Kidney capillary endothelial cell (primary cell): ENCODE measurements at places on chromosomes 11 and 22.
A peak's percentile ranks its signal among the peaks of the same experiment; 100 is the strongest.

DNA sequence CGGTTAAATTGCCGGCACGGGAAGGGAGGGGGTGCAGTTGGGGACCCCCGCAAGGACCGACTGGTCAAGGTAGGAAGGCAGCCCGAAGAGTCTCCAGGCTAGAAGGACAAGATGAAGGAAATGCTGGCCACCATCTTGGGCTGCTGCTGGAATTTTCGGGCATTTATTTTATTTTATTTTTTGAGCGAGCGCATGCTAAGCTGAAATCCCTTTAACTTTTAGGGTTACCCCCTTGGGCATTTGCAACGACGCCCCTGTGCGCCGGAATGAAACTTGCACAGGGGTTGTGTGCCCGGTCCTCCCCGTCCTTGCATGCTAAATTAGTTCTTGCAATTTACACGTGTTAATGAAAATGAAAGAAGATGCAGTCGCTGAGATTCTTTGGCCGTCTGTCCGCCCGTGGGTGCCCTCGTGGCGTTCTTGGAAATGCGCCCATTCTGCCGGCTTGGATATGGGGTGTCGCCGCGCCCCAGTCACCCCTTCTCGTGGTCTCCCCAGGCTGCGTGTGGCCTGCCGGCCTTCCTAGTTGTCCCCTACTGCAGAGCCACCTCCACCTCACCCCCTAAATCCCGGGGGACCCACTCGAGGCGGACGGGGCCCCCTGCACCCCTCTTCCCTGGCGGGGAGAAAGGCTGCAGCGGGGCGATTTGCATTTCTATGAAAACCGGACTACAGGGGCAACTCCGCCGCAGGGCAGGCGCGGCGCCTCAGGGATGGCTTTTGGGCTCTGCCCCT lies 529 bp upstream of the CCND1 start:
- peak; percentile 44 for DNase-seq

- DNase-seq: peak; percentile 40
Observed at GRCh38 chr11:69292221-69292648, 1.7 kb upstream of the MYEOV start.

DNA sequence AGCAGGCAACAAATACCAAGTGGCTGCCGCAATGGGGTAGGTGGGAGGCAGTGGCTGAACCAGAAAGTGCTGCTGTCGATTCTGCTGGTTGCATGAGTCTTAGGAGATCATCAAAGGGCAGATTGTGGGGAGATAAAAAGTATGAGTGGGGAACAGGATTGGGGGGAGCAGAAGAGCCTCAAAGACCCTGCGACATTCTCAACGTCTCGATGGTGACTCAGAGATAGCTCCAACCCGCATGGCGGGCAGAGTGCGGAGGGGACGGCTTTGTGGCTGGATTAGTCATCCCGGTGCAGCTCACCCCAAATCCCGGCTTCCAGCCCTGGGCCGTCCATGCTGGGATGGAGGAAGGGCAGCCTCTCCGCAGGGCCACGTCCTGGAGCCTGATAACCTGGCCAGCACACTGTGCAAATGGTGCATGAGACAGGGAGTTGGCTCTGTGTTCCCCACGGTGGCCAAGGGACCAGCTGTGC lies 11.6 kb upstream of the RTN4R start:
- DNase-seq: no peak

GRCh38 chr11:12653729-12654128 lies 20.5 kb upstream of the TEAD1 start:
- no peak for DNase-seq

DNA sequence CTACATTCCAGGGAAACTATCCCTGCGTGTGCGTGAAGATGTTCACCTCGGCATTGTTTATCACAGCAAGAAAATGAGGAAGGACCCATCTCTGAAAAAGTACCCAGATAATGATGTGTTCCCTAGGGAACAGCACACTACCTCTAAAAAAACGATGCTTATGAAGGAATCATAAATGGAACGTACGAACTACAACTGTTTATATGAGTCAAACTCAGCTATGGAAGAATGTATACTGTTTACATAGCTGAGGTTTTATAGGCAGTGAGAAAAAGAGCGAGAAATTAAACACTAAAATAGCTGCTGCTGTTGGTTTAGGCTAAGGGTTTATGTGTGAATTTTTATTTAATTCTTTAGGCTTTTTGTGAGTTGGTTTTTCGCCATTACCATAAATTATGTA lies 48.9 kb downstream of the APOL1 start:
- DNase-seq: no peak

DNA sequence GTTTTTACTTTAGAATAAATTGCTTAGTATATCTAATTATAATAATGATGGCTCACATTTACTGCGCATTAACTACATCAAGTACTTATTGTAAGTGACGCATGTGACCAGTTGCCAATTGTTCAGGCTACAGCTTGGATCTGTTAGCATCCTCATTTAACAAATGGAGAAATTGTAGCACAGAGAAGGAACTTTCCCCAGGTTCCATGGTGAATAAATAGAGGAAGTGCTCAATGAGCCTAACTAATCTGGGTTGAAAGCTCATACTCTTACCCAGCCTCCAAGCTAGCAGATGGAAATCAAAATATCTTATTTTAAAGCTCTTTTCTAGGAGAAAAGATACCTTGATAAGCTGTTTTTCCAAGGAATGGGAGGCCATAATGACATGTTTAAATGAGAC lies 19.8 kb downstream of the MMP27 start:
- no peak for DNase-seq

DNA sequence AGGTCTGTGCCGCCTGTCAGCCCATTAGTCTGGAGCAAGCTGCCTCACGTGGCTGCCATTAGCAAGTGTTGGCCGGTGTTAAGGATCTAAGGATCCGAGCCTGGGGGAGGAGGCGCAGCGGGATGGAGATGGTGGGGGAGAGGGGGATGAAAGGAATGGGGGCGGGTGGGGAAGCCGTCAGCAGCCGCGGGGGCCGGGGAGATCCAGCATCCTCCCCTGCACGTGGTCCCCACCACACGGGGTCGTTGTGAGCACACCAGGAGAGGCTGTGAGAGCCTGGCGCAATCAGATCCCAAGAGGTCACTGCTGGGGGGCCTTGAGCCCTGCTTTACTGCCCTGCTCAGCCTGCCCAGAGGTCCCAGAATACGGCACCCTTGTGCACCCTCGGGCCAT lies 7.3 kb downstream of the CABP7 start:
- peak; percentile 17 for DNase-seq

DNA sequence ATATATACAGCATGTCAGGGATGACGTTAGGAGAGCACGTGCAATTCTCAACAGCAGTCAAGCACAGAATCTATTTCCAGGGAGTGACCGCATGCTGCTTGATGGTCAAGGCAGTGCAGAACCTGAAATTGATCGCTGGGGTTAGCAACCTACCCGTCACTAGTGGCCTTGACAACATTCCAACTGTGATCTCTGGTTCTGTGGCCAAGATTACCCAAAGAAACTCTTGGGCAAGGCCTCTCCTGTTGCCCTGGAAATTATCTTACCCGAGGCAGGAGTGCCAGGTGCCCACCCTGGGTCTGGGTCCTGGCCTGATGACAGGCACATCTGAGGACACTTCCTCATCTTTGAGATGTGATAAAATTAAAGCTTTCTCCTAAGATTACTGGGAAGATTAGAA lies 2.2 kb downstream of the TM7SF2 start:
- DNase-seq: no peak

- no peak for DNase-seq
Observed at GRCh38 chr22:19626042-19626587, 88.2 kb upstream of the SEPTIN5 start.

DNA sequence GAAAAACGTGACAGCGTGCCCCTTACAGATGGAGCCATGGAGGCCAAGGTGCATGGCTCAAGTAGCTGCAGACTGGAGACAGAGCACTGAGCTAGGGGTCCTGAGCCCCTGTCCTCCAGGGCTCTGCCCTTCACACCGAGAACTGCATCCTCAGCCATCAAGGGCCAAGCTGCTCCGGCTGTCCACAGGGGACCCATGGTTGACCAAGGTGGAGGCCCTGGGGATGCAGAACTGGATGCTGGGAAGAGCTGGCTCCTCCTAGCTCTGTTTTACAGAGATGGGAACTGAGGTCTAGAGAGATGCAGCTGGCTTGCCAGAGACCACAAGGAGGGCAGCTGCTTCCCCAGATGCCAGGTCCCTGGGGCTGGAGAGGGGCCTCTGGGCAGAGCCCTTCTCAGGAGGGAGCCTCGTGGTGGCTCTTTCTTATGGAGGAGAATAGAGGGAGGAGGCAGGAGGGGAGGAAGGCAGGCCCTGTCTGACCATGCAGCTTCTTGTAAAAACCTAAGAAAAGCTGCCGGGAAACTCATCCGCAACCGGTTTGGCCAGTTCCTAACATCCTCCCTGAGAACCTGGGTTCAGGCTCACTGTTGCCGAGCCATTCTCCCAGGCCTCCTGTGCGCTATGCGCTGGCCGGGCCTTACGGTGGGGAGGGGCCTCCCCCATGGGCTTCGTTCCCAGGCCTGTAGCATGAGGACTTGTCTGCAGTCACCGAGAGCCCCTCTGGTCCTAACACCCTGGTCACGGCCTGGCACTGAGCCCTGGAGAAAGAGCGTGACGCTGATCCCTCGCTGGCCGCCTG lies 80.6 kb downstream of the WNT7B start:
- DNase-seq: no peak

DNA sequence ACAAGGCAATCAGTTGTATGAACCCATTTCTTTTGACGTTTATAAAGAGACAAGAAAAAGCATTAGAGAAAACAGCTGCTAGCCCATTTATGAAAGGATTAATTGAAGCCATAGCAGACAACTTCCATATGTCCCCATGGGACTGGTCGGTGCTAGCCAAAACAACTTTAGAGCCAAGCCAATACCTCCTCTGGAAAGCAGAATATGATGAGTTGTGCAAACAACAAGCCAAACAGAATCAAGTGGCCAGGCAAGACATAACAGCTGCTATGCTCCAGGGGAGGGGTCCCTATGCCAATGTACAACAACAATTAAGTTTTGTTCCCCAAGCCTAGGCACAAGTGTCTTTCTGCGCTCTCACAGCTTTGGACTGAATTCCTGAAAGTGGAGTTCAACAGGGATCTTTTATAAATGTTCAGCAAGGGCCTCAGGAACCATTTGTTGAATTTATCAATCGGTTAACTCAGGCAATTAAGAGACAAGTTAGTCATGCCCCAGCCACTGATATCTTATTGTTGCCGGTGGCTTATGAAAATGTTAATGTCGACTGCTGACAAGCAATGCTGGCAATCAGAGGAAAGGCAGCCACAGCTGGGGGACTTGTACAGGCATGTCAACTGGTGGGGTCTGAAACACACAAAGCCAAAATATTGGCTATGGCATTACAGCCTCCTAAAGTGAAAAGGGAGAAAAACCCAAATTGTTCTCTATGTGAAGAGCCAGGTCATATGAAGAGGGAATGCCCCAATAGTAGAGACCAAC lies 1593.1 kb upstream of the TENM4 start:
- no peak for DNase-seq

GRCh38 chr22:26985206-26985605 lies 327.8 kb downstream of the MIAT start:
- no peak for DNase-seq

DNA sequence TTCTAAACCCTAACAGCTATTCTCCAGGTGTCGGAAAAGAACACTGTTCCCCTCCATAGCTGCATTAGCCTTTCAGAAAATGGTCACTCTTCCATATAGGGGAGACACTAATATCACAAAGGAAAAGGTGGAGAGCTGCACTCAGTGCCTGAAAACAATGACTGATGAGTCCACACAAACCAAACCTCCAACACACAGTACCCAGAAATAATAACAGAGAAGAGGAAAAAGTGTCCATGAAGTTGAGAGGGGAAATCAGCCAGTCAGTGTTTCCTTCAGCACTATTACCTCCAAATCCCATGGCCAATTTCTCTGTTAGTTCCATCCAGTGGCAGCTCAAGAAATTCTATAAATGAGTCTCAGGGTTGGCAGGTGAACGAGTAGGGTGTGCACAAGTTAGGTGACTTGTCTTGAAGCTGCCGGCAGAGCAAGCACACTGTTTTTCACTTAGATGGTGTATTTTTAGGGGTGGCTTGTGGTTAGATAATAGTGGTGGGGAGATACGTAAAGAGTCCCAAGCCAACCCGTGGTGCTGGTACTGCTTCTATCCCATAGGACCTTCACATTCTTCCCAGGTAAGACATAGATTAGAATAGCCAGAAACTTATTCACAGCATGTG lies 84.5 kb upstream of the CHRM4 start:
- DNase-seq: no peak

GRCh38 chr11:124536520-124536919 lies 6.9 kb downstream of the OR8B12 start:
- DNase-seq: no peak

- no peak for DNase-seq
Observed at GRCh38 chr11:70002433-70002832, 75.7 kb upstream of the ANO1 start.

DNA sequence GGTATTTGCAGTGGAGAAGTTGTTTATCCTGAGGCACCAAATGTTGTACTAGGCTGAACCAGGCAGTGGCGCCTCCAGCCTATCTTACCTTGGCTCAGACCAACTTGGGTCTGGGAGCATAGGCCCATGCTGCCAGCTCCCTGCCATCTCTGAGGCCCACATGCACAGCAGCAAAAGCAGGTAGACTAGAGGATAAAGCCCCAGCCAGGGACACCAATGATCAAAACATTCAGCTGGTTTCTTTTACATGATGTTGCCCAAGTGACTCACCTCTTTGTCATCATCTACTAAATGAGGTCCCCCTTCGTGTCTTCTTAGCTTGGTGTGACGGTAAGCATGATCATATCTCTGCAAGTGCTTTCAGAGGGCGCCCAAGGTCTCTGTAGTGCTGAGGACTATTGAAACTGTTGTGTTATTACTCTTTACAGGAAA lies 112.1 kb upstream of the DRD2 start:
- DNase-seq: no peak

- DNase-seq: peak; percentile 18
Observed at GRCh38 chr11:63709336-63709884, 28.1 kb downstream of the RTN3 start.

GRCh38 chr11:43541993-43542392 lies 138.5 kb upstream of the HSD17B12 start:
- DNase-seq: no peak

GRCh38 chr11:94401773-94402265 lies 600 bp upstream of the GPR83 start:
- no peak for DNase-seq

DNA sequence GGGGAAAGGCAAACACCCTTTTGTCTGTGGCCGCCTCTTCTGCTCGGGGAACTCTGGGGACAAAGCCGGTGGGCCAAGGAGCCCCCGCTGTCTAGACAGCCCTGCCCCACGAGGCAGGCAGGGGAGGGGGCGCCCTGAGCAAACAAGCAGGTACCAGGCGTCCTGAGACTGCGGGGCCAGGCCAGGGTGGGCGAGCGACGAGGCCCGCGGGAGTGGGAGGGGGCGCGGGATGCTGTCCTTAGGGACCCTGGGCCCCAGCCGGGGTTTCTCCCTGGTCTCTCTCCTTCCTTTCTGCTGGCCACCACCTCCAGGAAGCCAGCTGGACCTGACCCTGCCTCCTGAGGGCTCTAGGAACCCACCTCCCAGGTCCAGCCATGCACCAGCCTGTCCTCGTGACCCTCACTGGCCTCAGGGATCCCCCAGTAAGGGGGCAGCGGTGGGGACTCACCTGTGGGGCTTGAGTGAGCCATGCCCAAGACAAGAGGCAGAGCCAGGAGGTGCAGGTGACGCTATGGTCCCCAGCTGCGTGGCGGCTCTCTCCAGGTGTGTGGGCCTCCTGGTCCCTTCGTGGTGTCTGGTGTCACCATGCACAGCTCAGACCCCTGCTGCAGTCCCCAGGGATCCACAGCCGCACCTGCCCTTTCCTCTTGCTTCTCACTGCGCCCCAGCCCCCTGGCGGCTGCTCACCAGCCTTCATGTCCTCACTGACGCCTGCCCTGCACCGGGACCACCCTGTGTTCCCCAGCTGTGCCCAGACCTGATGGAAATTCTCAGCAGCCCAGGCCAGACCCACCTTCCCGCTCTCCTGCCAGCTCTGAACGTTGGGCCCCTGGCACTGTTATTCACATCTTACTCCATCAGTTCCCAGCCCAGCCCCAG lies 26.5 kb upstream of the MUC5AC start:
- DNase-seq: no peak

- DNase-seq: no peak
Observed at GRCh38 chr11:78011301-78011700, 11.8 kb downstream of the KCTD14 start.
